ENCODE measurements at places on chromosomes 5 and 9. TPM values are rescaled to one million over a fixed set of nuclear protein-coding genes. Genes with fewer than 3 reads are reported as not detected.

Gene RORB
- under 0.01 TPM for total RNA-seq

Gene HAVCR2
- under 0.01 TPM for total RNA-seq

Gene CCL21
- total RNA-seq: not detected

Gene PCDHA1
- not detected for total RNA-seq

Gene LEAP2
- total RNA-seq: under 0.01 TPM

Gene SPINK5
- total RNA-seq: not detected

Gene SOHLH1
- not detected for total RNA-seq

Gene CCDC183
- not detected for total RNA-seq

Gene GABRP
- not detected for total RNA-seq

Gene MORN5
- total RNA-seq: not detected

Gene SLC6A3
- not detected for total RNA-seq

Gene SMU1
- 37.8 TPM for total RNA-seq

Gene LCN10
- total RNA-seq: not detected

Gene MEGF10
- not detected for total RNA-seq

Gene SLC25A48
- not detected for total RNA-seq

Gene FANCG
- total RNA-seq: 13.9 TPM

Gene CDX1
- total RNA-seq: 0.18 TPM

Gene ARHGEF37
- 0.28 TPM for total RNA-seq

Gene ZNG1E
- 7.9 TPM for total RNA-seq

Gene EQTN
- not detected for total RNA-seq

Gene FOXD4L6
- not detected for total RNA-seq

Gene PLPP7
- total RNA-seq: 0.54 TPM

Gene DIPK1B
- 3.4 TPM for total RNA-seq

Gene ARL14EPL
- total RNA-seq: not detected

Gene PDLIM7
- total RNA-seq: 70.4 TPM

Gene RASGEF1C
- total RNA-seq: not detected

Gene PCSK1
- total RNA-seq: not detected

Gene FABP6
- not detected for total RNA-seq

Gene C8G
- total RNA-seq: not detected

Gene ADAMTSL1
- total RNA-seq: 49.2 TPM

Gene FKTN
- total RNA-seq: 23.9 TPM

Gene SLCO4C1
- not detected for total RNA-seq

Data from IMR-90 (cell line).